ENCODE measurements at places on chromosomes 12 and 14.

DNA sequence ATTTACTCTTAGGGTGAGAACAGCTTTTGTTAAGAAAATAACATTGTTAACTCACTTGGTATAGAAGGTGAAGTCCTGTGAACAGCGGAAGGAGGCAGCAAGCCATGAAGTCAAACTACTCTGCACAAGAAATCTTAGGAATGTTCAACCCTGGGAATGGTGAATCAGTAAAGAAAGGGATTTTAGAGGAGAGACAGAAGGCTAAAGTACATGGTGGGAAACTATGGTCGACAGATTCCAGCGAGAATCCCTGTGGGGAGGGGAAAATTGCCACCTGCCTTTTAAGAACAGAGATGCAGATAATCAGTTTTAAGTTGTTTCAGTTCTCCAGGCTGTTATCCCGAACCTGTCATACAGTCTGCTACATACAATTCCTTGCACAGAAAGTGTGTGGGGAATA lies 63.2 kb upstream of the PTPRR start:
- H3K27ac ChIP-seq = no peak overlapping the region
- no peak overlapping the region for H3K4me3 ChIP-seq
- no peaks in the 10 kb centered on the region for H3K4me1 ChIP-seq
- DNase-seq = no peak
- H3K27me3 ChIP-seq = no peaks in the 10 kb centered on the region

- no peak for DNase-seq
- H3K36me3 ChIP-seq = no peaks in the 10 kb centered on the region
- H3K4me1 ChIP-seq = no peaks in the 10 kb centered on the region
- no peak overlapping the region for H3K27ac ChIP-seq
- no peak overlapping the region for H3K4me3 ChIP-seq
These were observed 50.5 kb upstream of the DACT1 start for GRCh38 chr14:58587271-58587670.

DNA sequence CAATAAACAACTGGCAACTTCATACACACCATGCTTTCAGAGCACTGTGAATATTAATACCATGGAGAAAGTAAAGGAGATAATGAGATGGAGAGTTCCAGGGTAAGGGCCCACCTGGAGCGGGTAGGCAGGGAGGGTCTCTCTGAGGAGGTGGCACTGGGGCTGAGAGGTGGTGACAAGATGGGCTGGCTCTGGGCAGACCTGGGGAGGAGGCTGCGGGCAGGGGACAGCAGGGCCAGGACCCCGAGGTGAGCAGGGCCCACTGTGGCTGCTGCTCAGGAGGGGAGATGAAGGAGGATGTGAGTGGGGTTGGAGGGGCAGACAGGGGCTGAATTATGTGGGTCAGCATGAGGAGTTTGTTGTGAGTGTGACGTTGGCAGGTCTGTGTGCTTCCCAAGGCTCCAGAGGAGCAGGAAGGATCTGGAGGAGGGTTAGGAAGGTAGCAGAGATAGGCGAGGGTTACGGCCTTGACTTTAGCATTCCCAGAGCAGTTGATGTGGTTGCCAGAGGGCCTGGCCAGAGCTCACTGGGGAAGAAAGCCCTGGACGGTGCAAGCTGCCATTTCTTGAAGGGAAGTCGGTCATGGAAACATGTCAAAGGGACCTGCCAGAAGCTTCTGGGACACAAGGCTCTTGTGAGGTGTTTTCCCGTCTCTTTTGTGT lies 88.2 kb downstream of the CACNA1C start:
- H3K36me3 ChIP-seq = no peaks in the 10 kb centered on the region
- no peak for DNase-seq
- H3K27ac ChIP-seq = no peak overlapping the region
- no peak overlapping the region for H3K4me3 ChIP-seq

GRCh38 chr14:93173943-93174395 lies 10.7 kb downstream of the MOAP1 start:
- no peak for DNase-seq
- H3K36me3 ChIP-seq = no peaks in the 10 kb centered on the region
- H3K4me3 ChIP-seq = no peak overlapping the region
- no peak overlapping the region for H3K27ac ChIP-seq
- peaks cover 14% of the 10 kb centered on the region for H3K27me3 ChIP-seq

- H3K36me3 ChIP-seq = no peaks in the 10 kb centered on the region
- no peak overlapping the region for H3K4me3 ChIP-seq
- no peak for DNase-seq
- H3K27ac ChIP-seq = no peak overlapping the region
- H3K4me1 ChIP-seq = peaks cover 11% of the 10 kb centered on the region
- no peaks in the 10 kb centered on the region for H3K27me3 ChIP-seq
These were observed 17.9 kb upstream of the PTGR2 start for GRCh38 chr14:73833530-73834260.

GRCh38 chr12:94152292-94153078 lies 4.1 kb downstream of the PLXNC1 start:
- H3K27ac ChIP-seq = no peak overlapping the region
- no peaks in the 10 kb centered on the region for H3K36me3 ChIP-seq

- H3K27me3 ChIP-seq = no peaks in the 10 kb centered on the region
- DNase-seq = no peak
- H3K4me3 ChIP-seq = no peak overlapping the region
- peaks cover 47% of the 10 kb centered on the region for H3K4me1 ChIP-seq
These were observed 101.6 kb downstream of the PELI2 start for GRCh38 chr14:56219666-56220413.

- H3K4me1 ChIP-seq = no peaks in the 10 kb centered on the region
- no peaks in the 10 kb centered on the region for H3K36me3 ChIP-seq
- no peak for DNase-seq
- H3K27me3 ChIP-seq = no peaks in the 10 kb centered on the region
- H3K27ac ChIP-seq = no peak overlapping the region
- H3K4me3 ChIP-seq = no peak overlapping the region
These were observed 102.3 kb downstream of the CALM1 start for GRCh38 chr14:90499121-90499520.

DNA sequence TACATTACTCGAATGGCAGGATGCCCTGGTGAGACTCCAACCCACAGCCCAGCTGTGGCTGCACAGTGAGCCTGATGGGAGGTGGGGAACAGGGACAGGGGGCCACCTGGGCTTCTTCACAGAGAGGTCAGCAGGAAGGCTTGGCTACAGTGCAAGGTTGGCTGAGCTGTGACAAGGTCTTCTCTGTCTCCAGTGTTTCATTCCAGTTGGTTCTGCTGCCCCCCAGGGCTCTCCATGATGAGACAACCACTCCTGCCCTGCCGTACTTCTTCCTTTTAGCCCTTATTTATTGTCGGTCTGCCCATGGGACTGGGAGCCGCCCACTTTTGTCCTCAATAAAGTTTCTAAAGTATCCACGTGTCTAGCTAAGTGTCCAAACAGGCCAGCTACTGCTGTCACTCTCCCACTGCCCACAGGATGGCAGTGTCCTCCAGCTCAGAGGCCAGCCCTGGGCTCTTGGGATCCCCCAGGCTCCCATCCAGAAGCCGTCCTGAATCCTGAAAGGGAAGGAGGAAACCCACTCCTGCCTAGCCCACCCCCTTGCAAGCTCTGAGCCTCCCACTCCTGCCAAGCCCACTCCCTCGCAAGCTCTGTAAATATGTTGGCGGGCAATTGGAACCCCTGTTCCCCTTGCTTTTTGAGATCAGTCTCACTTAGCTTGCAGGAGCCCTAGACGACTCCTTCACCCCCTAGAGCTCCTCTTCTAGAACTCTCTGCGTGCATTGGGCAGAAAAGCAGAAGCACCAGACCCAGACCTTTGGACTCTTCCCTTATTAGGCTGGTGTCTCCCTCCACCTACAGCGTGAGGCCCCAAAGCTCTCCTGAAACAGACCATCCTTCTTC lies 5.4 kb downstream of the C1QL4 start:
- peaks cover 5% of the 10 kb centered on the region for H3K27me3 ChIP-seq
- no peaks in the 10 kb centered on the region for H3K36me3 ChIP-seq

DNA sequence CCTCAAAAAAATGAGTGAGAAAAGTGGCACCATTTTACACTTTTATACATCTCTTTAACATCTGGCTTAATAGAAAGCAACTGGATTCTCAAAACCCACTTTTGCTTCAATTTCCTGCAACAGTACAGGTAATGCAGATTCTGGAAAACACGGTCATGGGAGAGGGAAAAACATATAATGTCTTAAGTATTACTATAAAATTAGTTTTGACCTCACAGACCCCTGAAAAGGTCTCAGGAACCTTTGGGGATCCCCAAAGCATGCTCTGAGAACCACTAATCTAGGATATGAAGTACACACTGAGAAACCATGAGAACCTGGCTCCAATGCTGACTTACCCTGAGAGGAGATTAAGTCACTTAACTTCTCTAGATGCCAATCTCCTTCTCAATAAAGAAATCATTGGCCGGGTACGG lies 64.7 kb downstream of the PPP2R5E start:
- H3K27me3 ChIP-seq = no peaks in the 10 kb centered on the region
- H3K4me1 ChIP-seq = peaks cover 44% of the 10 kb centered on the region
- DNase-seq = no peak
- no peak overlapping the region for H3K4me3 ChIP-seq
- H3K27ac ChIP-seq = no peak overlapping the region
- H3K36me3 ChIP-seq = no peaks in the 10 kb centered on the region

- no peak overlapping the region for H3K4me3 ChIP-seq
- no peak overlapping the region for H3K27ac ChIP-seq
- no peak for DNase-seq
- no peaks in the 10 kb centered on the region for H3K36me3 ChIP-seq
- H3K4me1 ChIP-seq = no peaks in the 10 kb centered on the region
- no peaks in the 10 kb centered on the region for H3K27me3 ChIP-seq
These were observed 123.1 kb downstream of the ANO6 start for GRCh38 chr12:45339035-45339434.

DNA sequence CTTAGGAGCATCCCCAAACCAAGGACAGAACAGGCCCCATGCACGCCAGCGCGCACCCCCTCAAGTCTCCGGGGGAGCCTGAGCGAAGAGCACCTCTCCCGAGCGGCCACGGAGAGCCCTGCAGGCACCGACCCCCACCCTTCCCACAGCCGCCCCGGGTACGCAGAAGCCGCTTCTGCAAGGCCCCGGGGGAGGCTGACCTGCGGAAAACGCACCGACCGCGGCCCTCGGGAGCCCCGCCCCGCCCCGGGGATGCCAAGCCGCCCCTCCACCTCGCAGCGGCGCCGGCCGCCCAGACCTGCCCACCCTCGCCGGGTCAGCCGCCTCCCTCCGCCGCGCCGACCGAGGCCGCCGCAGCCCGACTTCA lies 385 bp downstream of the CAPRIN2 start:
- H3K27ac ChIP-seq = peak overlapping the region; percentile 78
- H3K4me3 ChIP-seq = peak overlapping the region; percentile 96
- no peak for DNase-seq
- H3K4me1 ChIP-seq = peaks cover 21% of the 10 kb centered on the region
- H3K27me3 ChIP-seq = no peaks in the 10 kb centered on the region
- H3K36me3 ChIP-seq = no peaks in the 10 kb centered on the region

GRCh38 chr12:42019746-42020145 lies 124.9 kb downstream of the GXYLT1 start:
- DNase-seq = no peak
- H3K4me1 ChIP-seq = no peaks in the 10 kb centered on the region
- H3K27ac ChIP-seq = no peak overlapping the region
- H3K36me3 ChIP-seq = no peaks in the 10 kb centered on the region

DNA sequence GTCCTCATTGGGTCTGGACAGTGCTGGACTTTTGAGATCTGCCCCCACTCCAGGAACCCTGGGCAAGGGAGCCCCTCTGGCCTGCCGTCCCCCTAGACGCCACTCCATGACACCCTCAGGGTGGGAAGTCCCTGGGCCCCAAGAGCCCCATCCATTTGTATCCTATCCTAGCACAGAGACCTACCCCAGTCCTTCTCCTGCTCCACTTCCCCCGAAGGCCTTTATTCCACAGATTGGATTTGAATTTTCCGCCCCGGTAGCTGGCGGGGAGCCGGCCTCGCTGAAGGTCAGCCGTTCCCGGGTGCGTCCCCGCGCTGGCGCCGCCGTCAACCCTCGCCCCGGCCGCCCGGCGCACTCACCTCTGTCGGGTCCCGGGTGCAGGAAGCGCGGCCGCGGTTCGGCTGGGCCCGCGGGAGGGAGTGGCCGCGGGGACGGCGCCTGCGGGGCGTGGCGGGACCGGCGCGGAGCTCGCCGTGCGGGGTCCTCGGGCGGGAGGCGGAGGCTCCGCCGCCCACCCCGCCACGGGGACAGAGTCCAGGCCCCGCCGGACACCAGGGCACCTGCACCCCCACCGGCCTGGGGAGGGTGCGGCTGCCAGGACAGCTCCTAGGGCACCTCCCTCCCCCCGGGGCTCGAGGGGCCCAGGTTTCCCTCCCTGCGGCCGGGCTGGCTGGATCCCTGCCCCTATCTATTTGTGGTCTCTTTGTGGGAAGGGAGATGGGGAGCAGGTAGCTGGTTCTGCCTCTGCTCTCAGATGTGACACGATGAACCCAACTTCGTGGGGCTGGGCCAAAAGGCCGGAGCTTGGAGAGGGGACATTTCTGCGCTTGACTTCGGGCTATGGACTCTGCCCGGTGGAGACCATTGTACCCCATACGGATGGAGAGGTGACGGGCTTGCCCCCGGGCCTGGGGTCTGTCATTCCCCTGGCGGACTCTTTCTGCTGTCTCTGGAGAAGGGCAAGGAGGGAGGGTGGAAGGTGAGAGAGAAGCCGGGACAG lies 19.9 kb upstream of the GPR68 start:
- H3K36me3 ChIP-seq = no peaks in the 10 kb centered on the region
- peaks cover 28% of the 10 kb centered on the region for H3K27me3 ChIP-seq
- H3K4me3 ChIP-seq = peak overlapping the region; percentile 22
- H3K4me1 ChIP-seq = no peaks in the 10 kb centered on the region
- no peak overlapping the region for H3K27ac ChIP-seq

DNA sequence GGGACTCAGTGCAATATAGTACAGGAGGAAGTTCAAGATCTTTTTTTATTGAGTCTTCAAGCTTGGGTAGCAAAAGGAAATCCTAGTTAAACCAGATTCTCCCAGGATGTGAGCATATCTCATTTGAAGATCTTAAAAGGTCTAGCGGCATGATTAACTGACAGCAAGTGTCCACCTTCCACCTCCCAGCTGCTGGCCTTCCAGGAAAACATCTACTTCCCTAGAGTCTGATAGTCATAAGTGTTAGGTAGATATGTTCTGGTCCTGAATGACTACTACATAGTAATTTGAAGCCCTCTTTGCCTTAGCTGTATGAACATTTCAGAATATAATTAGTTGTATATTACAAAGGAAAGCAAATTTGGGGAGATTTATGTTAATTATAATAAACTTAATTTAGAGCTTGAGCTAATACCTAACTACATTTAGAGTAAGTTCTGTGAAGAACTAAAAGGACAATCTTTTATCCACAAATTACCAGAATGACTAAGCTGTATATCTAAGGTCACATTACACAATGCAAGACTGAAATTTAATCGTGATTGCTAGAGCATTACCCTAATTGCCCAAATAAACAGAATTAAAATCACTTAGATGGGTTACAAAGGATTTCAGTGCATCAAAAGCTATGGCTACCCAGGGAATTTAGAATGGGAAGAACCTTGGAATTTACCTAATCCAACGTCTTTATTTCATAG lies 9.9 kb downstream of the LGR5 start:
- H3K4me1 ChIP-seq = no peaks in the 10 kb centered on the region
- DNase-seq = no peak
- H3K4me3 ChIP-seq = no peak overlapping the region
- H3K27ac ChIP-seq = no peak overlapping the region

DNA sequence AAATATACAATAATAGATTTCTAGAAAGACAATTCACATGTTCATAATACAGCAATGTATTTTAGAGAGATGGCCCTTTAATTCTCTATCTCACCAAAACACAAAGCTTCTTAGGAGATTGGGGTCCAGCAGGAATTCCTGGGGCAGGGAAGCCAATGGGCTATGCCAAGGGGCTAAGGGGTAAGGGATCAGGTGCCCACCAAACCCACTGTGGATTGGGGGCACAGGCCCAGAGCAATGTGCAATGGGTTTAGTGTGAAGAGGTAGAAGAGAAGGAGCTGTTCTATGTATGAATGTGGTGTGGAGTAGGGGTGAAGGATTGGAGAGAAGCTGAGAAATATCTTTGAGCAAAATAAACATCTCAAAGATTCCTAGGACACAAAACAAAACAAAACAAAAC lies 2.6 kb downstream of the HOXC13 start:
- H3K36me3 ChIP-seq = no peaks in the 10 kb centered on the region
- H3K27me3 ChIP-seq = peaks cover 9% of the 10 kb centered on the region
- no peak overlapping the region for H3K4me3 ChIP-seq
- H3K4me1 ChIP-seq = no peaks in the 10 kb centered on the region
- H3K27ac ChIP-seq = no peak overlapping the region

Data from tibial artery (tissue), 4 donors.